ENCODE measurements at places on chromosomes 12 and 14. TPM values are rescaled to one million over a fixed set of nuclear protein-coding genes. Genes with fewer than 3 reads are reported as not detected.

The VEZT gene
- total RNA-seq = 107 TPM

DNA sequence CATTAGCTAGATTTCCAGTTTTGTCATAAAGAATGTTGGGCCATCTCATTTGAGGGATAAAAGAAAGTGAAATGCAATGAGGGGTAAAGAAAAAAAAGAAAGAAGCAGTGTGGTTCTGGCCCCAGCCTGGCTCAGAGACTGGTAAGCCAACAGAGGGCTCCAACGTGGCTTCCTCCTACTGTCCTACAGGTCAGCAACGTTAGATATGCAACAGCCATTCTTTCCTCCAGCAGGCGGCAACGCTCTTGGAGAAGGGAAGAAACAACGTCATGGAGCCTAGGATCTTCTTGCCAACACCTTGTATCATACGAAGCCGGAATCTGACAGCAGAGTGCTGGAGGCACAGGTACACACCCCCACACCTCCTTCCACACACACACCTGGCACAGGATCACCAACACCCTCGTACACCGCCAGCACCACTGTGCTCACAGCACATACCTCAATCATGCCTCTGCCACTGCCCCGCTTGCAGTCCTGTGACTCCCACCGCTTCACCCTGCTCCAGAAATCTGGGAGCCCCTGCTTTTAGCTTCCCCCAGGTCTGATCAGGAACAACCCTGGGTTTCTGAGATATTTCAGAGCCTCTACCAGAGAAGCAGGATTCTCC, 102.8 kb downstream of the RPAP3 start:
- H3K27me3 ChIP-seq = no peaks in the 10 kb centered on the region
- DNase-seq = no peak
- no peak overlapping the region for H3K27ac ChIP-seq
- no peak overlapping the region for H3K4me3 ChIP-seq
- no peaks in the 10 kb centered on the region for H3K4me1 ChIP-seq
- H3K36me3 ChIP-seq = no peaks in the 10 kb centered on the region

DNA sequence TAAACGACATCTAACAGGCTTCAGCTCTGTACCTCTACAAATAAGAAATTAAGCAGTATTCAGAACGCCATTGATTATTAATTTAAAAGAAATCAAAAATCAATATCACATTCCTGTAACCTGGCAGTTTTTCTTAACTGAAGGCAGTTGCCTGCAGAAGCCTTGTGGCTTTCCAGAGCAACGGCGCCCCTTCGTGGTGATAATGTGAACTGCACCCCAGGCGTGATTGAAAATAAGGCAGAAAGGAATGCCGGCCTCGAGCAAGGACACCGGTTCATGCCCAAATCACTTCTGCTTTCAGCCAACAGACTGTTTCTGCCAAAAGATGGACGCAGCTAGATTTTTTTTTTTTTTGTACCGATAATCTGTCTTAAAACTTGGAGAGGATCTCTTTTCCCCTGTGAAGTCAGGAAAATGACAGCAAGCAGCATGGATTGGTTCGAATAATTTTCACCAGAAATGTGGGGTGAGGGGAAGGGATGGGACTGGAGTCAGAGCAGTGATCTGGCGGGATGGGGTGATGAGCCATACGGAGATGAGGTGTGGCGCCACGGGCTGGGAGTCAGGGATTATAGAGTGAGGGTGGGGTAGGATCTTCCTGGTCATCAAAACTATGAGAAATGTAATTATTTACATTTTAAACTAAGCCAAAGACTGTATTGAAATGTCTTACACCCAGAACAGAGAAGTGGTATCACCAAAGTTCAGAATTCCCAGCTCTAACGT, 473.0 kb downstream of the DPF3 start:
- H3K27ac ChIP-seq = no peak overlapping the region
- H3K4me3 ChIP-seq = no peak overlapping the region
- H3K4me1 ChIP-seq = no peaks in the 10 kb centered on the region
- DNase-seq = peak; percentile 85
- no peaks in the 10 kb centered on the region for H3K36me3 ChIP-seq

GRCh38 chr12:92059960-92060359, 85.7 kb downstream of the BTG1 start:
- no peaks in the 10 kb centered on the region for H3K27me3 ChIP-seq
- DNase-seq = no peak
- no peaks in the 10 kb centered on the region for H3K36me3 ChIP-seq

- no peak overlapping the region for H3K4me3 ChIP-seq
- no peaks in the 10 kb centered on the region for H3K4me1 ChIP-seq
- no peaks in the 10 kb centered on the region for H3K27me3 ChIP-seq
- no peaks in the 10 kb centered on the region for H3K36me3 ChIP-seq
- no peak for DNase-seq
Measured at GRCh38 chr14:38964630-38965029, 138.4 kb downstream of the SEC23A start.

The IL31 gene
- total RNA-seq = not detected

- H3K4me1 ChIP-seq = peaks cover 45% of the 10 kb centered on the region
- H3K4me3 ChIP-seq = no peak overlapping the region
Measured at GRCh38 chr12:111426344-111427185, 20.8 kb downstream of the SH2B3 start.

The IRAK3 gene
- 0.37 TPM for total RNA-seq

DNA sequence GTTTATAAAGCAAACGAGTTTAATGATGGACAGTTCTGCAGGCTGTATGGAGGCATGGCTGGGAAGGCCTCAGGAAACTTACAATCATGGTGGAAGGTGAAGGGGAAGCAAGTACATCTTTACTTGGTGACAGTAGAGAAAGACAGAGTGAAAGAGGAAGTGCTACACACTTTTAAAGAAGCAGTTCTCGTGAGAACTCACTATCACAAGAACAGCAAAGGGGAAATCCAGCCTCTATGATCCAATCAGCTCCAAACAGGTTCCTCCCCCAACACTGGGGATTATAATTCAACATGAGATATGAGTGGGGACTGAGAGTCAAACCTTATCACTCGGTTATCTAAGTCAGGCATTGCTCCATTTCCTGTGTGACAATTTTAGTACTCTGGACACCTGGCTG, 189.9 kb upstream of the CNTN1 start:
- H3K4me1 ChIP-seq = no peaks in the 10 kb centered on the region
- H3K27ac ChIP-seq = no peak overlapping the region
- no peaks in the 10 kb centered on the region for H3K27me3 ChIP-seq
- H3K36me3 ChIP-seq = no peaks in the 10 kb centered on the region
- H3K4me3 ChIP-seq = no peak overlapping the region

GRCh38 chr12:112869778-112870177, 37.0 kb upstream of the OAS1 start:
- H3K4me1 ChIP-seq = no peaks in the 10 kb centered on the region
- no peak for DNase-seq
- H3K27me3 ChIP-seq = no peaks in the 10 kb centered on the region
- no peaks in the 10 kb centered on the region for H3K36me3 ChIP-seq
- no peak overlapping the region for H3K4me3 ChIP-seq

The TEX22 gene
- total RNA-seq = 2.1 TPM

DNA sequence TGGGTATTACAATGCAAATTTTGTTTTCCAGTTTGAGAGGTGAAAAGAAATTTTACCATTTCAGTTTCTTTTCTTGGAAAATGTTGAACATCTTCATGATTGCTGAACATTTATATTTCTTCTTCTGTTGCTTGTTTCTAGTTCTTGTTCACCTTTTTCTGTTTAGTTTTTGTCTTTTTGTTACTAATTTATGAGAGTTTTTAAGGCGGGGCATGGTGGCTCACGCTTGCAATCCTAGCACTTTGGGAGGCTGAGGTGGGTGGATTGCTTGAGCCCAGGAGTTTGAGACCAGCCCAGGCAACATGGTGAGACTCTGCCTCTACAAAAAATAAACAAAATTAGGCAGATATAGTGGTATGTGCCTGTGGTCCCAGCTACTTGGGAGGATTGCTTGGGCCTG, 10.7 kb downstream of the KIF5A start:
- no peaks in the 10 kb centered on the region for H3K27me3 ChIP-seq
- no peak overlapping the region for H3K4me3 ChIP-seq
- no peaks in the 10 kb centered on the region for H3K4me1 ChIP-seq
- H3K27ac ChIP-seq = no peak overlapping the region

The DPY19L2 gene
- 7.5 TPM for total RNA-seq

DNA sequence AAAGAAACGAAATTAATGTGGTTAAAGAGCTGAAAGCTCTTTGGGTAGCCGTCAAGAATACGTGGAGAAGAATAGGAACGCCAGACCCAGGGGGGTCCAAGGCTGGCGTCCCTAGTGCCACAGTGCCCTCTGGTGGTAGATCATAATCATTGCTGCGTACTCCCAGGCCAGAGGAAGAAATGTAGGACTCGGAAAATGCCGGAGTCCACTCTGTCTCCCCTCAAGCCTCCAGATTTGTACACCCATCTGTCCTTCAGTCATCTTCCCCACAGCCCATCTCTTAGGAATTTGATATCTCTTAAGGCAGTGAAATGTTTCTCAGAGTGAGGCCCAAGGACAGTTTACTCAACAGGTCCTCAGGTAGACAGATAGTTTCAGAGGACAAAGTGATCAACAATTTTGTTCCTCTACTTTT, 25.4 kb upstream of the PLEKHG6 start:
- H3K36me3 ChIP-seq = no peaks in the 10 kb centered on the region
- no peak overlapping the region for H3K4me3 ChIP-seq
- H3K27ac ChIP-seq = no peak overlapping the region
- DNase-seq = peak; percentile 82
- no peaks in the 10 kb centered on the region for H3K4me1 ChIP-seq
- H3K27me3 ChIP-seq = no peaks in the 10 kb centered on the region

DNA sequence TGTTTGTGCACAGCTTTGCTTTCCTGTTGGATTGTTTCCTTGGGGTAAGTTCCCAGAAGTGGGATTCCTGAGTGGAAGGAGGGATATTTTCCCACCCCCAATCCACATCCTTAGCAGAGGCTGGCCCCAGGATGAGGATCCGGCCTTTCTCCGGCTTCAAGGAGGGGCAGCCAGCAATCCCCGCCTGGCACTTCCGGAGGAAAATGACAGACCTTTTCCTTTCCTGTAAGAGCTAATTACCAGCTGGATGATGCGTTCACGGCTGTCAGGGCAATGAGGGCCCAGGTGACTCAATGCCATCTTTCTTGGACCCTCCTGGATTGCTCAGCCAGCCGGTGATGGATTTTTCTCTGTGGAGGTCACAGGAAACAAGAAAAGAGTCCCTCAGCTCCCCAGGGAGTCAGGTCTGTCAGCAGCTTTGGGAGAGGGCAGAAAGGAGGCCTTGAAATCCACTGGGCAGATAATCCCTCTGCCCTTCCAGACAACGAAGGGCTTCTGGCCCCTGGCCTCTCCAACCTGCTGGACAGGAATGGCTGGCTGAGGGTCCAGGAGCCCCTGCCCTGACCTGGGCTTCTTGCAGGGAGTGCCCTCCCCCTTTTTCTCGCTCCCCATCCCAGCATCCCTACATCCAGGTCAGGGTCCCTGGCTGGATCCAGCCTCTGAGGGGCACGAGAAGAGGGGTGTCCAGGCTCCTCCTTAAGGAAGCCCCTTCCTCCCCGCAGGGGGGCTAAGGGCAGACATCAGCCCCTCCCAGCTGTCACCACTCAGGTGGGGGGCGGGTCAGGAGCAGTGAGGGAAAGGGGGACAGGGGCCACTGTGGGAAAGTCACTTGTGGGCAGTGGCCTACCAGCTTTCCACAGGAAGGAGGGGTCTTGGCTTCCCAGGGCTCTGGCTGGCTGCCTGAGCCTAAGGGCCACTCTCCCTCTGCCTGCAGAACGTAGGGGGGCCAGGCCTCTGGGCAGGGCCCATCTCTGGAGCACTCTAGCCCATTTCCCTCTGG, 16.1 kb upstream of the CCDC85C start:
- H3K36me3 ChIP-seq = no peaks in the 10 kb centered on the region
- H3K4me1 ChIP-seq = peaks cover 26% of the 10 kb centered on the region
- DNase-seq = peak; percentile 31
- H3K27ac ChIP-seq = no peak overlapping the region
- no peak overlapping the region for H3K4me3 ChIP-seq
- H3K27me3 ChIP-seq = no peaks in the 10 kb centered on the region

DNA sequence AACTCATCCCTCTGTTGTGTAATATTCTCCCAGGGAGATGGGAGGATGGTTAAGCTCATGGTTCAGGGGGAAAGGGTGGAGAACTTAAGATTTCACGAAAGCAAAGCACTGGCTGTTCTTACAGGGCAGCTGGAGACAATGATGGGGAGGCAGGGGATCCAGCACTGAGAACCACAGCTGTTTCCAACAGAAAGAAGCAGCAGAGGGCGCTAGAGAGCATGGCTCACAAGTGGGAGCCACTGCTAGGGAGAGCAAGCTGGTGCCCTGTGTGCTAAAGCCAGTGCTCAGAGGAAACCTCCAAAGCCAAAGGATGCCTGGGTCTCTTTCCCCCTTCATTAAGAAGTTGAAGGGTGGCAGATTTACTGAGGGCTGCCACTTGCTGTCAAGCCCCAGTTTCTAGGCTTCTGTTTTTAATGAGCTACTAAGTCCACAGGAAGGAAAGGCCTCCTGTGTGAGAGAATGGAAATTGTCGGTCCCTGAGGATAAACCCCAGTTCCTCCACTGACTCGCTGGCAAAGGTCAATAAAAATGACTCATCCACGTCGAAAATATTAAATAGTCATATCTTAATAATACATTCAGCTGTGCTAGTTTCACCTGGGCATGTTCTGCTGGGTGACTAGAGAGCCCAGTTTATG, 199.7 kb downstream of the ANO2 start:
- no peaks in the 10 kb centered on the region for H3K4me1 ChIP-seq
- H3K36me3 ChIP-seq = no peaks in the 10 kb centered on the region
- no peak overlapping the region for H3K27ac ChIP-seq
- H3K4me3 ChIP-seq = no peak overlapping the region
- DNase-seq = peak; percentile 70

DNA sequence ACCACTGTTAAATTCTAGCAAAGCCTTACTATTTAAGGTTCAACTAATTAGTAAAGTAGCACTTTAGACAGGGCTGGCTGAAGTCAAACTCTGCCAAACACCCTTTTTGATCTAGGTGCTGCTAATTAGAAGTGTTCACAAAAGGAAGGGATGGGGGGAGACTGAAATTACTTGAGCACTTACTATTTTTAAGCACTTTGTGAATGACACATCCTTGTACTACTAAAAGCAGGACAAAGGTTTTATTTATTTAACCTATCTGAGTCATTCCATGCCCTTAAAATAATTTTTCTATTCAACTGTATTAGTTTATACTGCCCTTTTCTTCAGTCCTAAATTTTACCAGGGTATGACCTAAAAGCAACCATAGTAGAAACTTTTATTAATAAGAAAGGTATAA, 20.1 kb downstream of the MBIP start:
- no peaks in the 10 kb centered on the region for H3K27me3 ChIP-seq
- peaks cover 36% of the 10 kb centered on the region for H3K36me3 ChIP-seq
- H3K27ac ChIP-seq = no peak overlapping the region
- no peak overlapping the region for H3K4me3 ChIP-seq

Data from A673 (cell line).